NCI-H2107 (cell line): ENCODE measurements at places on chromosomes 16 and 17.

- DNase-seq = no peak
Observed at GRCh38 chr16:89084411-89084810, 9.2 kb upstream of the ACSF3 start.

GRCh38 chr17:82031303-82031884 lies at the start of gene RAC3:
RAC3 (plus strand) TSS chr17:82031678; CDS start chr17:82031762, 84 bp downstream.
- no peak for DNase-seq

DNA sequence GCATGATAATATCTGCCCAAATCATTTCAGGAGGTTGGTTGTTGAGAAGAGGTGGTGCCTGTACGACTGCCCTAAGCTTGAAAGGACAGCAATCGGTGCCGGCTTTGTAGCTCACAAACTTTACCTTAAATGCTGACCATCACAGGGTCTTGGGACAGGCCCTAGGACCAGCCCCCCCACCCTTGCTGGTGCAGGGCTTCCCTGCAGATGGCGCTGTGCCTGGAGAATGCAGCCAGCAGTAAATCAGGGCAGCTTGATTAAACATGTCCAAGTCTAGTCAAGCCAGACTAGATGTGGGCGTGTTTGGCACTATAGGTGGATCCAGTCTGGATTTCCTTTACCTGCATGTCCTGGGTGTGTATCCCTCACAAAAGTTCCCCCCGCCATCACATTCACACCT lies 135.5 kb upstream of the CRHR1 start:
- DNase-seq = no peak

DNA sequence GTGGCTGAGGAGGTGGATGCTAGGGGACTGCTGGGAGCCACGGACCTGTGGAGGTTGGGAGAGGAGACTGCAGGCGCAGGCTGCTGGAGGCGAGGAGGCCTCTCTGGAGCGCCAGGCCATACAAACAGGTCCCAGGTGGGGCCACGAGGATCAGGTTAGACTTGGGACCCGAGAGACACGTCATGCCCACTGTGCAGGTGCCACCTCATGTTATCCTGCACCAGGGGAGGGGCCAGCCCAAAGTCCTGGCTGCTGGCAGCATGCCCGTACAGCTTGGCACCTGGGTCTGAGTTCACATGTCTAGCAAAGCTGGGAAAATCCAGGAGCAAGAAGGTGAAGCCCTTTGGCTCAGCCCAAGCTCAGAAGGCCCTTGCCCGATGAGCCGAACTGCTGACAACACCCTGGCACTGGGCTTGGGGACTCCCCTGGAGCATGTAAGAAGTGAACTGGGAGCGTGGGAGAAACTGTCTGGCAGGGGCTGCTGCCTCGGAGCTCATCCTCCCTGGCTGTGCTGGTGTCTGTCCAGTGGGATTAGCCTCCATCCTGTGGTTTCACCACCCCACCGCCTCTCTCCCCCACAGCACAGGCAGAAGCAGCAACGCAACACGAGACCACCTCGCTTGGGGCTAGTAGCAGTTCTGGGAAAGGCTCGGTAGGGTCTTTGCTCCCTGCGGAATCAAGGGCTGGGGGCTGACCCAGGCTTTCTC lies 5.3 kb downstream of the ARHGDIA start:
- DNase-seq = peak; percentile 77

GRCh38 chr16:30185683-30186421 lies 2.5 kb downstream of the CORO1A start:
- no peak for DNase-seq

DNA sequence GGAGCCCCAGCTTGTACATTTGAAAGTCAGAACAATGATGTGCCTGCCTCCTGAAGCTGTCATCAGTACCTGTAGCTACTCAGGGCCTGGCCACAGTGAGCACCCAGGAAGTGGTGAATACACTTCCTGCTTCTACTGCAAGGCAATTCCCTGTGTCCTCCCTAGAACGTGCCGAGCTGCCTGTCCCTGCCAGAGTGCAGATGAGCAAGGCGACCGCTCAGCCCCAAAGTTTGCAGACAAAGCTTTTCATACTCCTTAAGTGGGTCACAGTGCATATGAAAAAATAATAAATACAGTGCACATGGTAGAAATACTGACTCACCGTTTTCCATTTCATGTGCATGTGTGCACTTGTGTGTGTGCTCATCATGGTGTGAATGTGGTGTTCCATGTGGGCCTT lies 77.3 kb downstream of the MPRIP start:
- no peak for DNase-seq

DNA sequence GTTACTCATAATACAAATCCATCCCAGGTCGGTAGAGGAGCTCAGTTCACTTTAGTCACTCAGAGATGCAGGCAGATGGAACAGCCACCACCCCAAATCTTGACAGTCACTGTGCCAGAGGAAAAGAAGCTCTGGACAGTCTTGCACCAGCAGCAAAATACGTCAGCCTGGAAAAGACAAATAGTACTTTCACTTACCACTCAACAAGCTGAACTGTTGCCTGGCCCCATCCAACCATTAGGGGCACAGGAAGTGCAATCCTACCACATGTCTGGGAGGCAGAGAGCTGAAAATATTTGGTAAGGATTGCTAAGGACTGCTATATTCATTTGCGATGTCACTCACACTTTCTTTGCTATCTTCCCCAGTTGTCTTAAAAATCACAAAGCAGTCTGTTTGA lies 239.1 kb upstream of the TOX3 start:
- no peak for DNase-seq

- no peak for DNase-seq
Observed at GRCh38 chr17:28256370-28256769, 62.6 kb upstream of the TMEM97 start.

DNA sequence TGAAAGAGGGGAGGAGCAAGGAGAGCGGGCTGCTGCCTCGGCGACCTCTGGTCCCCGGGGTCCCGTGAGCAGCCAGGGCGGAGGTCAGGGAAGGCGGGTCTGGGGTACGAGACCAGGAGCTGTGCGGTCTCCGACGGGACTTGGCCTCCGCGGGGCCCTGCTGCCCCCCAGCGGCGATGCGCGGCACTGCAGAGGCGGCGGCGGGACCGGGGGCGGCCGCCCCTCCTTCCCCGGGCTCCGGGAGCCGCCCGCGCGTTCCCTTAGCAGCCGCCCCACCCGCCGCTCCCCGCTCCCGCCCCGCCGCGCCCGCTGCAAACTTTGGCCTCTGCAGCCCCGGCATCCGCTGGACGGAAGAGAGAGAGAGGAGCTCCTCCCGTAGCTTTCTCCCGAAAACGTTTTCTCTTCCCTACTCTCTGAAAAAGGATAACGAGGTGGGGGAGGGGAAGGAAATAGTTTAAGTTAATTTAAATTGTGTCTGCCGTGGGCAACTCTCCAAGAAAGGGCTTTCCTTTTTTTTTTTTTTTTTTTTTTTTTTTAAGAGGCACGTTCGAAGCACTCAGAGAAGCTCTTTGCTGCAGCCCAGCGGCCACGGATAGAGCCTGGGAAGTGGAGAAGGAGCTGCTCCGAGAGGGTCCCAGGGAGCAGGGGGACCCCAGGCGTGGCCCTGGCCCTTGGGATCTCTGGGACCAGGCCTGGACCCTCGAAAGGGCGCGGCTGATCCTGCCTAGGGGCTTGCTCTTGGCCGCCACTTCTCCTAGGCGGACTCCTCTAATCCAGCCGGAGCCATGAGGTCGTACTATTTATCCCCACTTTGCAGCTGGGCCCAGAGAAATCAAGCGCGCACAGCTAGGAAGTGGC lies 43.2 kb downstream of the C16orf82 start:
- DNase-seq = no peak

DNA sequence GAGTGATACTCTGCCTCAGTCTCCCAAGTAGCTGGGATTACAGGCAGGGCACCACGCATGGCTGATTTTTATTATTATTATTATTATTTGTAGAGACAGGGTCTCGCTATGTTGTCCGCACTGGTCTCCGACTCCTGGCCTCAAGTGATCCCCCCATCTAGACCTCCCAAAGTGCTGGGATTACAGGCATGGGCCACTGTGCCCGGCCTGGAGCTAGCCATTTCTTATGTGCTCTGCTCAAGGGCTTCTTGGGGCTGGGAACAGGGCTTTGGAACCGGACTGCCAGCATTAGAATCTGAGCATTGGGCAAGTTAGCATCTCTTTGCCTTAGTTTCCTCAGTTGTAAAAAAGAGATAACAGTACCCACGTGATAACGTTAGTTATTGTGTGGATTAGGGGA lies 111.3 kb downstream of the C16orf78 start:
- DNase-seq = no peak

- DNase-seq = no peak
Observed at GRCh38 chr17:8995711-8996110, 25.6 kb upstream of the NTN1 start.

GRCh38 chr16:35794896-35795295 lies 2335.5 kb downstream of the TP53TG3F start:
- DNase-seq = no peak

GRCh38 chr17:10620823-10621222 lies 36.3 kb downstream of the MYH3 start:
- DNase-seq = no peak

GRCh38 chr17:18093616-18094408 lies 6.1 kb downstream of the DRG2 start:
- DNase-seq = no peak

DNA sequence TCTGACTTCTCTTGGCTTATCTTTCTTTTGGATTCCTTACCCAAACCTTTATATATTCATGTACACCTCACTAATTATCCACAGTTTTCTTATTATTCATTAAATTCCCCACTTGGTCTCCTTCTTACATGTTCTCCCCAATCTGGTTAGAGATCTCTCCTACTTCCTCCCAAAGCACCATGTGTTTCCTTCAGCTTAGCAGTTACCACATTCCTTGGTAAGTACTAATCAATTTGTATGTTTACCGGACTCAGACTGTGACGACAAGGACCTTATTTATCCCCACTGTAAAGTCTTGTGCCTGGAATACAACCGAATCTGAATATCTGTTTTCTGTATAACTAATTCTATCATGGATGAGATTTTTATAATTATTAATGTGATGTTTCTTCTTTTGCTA lies 389.5 kb downstream of the KCNJ2 start:
- DNase-seq = no peak

DNA sequence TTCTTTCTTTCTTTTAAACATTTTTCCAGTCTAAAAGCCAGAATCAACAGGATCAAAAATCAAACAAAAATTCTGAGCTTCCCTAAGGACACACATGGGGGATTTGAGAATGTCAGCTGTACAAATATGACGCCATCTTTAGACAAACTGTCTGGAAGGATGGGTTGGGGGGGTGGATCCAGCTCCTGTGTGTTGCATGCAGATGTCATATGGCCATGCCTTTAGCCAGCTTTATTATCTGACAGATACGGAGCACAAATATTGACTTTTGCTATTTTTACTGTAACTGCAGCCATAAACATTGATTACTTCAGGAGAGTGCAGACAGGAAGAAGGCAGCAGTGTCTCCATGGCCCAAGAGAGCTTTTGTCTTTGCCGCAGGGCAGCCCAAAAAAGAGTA lies 279.4 kb upstream of the ELAC2 start:
- no peak for DNase-seq

DNA sequence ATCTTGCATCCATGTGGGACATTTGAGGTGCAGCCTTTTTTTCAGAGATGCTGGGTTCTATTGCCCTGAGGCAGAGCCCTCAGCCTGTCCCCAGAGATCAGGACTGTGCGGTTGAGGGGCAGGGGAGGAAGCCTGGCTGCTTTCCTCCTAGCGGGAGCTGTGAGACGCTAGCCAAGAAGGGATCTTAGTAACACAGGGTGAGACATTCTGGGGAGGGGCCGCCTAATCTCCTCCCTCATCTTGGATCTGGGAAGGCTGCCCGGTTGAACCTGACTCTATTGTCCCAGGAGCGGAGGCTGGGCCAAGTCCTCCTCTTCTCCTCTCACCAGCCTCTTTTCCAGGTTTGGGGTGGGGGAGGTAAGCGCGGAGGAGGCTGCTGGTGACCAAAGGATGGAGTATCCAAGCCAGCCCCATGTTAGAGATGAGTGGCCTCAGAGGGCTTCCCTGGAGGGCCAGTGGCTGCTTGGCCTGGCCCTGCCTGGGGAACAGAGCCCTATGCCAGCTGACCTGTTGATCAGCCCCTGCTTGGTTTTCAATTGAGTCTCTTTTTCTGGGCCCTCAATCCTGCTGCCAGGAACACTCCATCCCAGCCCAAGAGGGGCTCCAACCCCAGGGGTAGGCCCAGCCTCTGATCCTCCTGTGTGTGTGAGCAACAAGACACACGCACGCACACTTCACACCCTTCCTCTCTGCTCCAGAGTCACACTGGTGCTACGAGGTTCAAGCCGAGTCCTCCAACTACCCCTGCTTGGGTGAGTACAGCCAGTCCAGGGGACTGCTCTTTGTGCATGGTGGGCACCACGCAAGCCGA lies 5.0 kb downstream of the CA4 start:
- DNase-seq = no peak

- DNase-seq = no peak
Observed at GRCh38 chr17:67686241-67686640, 31.5 kb upstream of the NOL11 start.

DNA sequence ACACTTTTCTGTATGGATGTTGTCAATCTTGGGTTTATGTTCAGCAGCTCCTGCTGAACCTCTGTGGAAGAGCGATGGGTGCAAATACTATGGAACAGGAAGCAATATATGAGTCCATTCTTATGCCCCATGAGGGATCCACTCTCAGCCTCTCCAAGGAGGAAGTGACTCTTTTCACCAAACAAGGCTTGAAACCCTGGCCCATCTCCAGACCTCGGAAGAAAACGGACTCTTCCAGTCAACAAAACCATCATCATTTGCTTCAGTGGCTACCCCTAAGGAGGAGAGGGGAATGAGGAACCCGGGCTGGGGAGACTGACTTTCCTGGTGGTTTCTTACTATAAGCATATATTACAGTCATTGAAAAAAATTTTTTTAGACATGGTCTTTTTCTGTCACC lies 206.2 kb downstream of the AXIN2 start:
- DNase-seq = no peak

DNA sequence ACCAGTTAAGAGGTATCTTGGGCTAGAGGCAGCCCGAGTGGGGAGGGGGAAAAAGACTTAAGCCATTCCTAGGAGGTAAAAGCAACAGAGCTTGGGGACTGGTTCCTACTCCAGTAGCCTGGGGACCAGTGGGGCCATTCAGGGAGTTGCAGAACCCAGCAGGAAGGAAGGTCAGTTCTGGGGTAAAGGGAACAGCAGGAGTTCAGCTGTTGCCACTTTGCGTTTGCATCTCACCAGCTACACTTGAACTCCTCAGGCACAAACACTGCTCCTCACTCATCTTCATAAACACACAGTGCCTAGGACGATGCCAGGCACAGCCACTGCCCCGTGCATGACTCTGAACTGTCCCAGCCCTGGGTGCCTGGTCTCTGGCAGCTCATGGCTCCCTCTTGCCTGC lies 4.0 kb downstream of the HAP1 start:
- no peak for DNase-seq

GRCh38 chr17:80869481-80870145 lies 122.0 kb upstream of the CHMP6 start:
- DNase-seq = no peak

- no peak for DNase-seq
Observed at GRCh38 chr16:65070831-65071432, 50.9 kb downstream of the CDH11 start.

DNA sequence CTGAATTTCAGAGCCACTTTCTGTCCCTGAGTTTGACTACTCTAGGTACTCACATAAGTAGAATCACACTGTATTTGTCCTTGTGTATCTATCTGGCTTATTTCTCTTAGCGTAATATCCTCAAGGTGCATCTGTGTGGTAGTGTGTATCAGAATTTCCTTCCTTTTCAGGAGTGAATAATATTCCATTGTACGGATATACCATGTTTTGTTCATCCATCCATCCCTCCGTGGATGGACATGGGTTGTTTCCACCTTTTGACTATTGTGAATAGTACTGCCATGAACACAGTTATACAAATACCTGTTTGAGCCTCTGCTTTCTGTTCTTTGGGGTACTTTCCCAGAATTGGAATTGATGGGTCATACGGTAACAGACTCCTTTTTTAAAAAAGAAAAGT lies 111.7 kb downstream of the PITPNC1 start:
- no peak for DNase-seq

GRCh38 chr17:75981019-75981615 lies 2.1 kb downstream of the TEN1 start:
- DNase-seq = no peak
